CD14-positive monocyte (primary cell): ENCODE measurements at places on chromosomes 3 and 15.

DNA sequence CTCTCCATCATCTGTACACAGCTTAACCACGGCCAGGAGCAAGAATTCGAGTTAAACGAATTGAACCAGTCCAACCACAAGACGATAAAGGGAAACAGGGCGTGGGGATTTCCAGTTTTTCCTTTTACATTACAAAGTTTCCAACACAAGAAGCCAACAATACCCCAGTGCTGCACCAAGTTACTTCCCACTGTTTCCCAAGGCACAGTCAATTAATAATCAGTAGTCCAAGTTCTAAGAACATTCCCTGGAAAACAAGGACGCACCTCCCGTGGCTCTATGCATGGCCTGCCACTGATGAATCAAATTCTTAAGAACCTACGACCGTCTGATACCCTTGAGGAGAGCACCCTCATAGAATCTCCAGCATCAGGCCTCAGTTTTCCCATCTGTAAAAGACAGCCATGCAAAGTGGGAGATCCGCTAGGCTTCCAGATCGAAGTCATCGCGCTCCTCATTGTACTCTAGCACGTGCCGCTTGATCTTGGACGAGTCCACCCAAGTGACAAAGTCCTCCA, 774 bp downstream of the IMP3 start:
- peak; percentile 44 for DNase-seq

DNA sequence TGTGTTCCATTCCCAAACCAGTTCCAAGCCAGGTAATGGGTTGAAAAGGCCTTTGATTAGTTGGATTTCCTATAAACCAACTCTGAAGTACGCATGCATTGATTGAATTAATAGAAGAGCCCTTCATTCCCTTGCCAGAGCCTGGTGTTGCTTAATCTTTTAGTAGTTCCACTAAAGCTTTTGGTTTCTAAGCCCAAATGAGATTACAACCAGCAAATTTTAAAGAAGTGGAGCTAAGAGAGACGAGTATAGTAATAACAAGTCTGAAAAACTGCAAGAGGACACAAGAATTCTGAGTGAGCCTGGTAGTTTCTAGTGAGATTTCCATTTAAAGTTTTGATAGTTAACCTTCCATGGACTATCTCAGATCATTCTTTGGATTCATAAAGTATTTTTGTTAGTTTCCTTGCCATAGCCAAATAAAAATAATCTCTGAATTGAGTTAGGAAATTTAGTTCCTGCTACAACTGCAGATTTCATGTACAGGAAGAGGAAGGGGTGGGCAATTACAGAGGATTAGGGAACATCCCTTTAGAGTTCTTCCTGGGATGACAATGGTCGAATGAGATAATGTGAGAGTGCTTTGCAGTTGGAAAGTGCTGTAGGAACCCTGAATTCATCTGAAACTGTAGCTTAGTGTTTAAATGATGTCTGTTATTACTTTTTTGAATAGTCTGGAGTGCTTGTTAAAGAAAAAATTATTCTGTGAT, 136.8 kb downstream of the FNDC3B start:
- DNase-seq: peak; percentile 52

- DNase-seq: peak; percentile 21
These were observed 79.6 kb downstream of the NFKBIZ start for GRCh38 chr3:101928890-101929289.

DNA sequence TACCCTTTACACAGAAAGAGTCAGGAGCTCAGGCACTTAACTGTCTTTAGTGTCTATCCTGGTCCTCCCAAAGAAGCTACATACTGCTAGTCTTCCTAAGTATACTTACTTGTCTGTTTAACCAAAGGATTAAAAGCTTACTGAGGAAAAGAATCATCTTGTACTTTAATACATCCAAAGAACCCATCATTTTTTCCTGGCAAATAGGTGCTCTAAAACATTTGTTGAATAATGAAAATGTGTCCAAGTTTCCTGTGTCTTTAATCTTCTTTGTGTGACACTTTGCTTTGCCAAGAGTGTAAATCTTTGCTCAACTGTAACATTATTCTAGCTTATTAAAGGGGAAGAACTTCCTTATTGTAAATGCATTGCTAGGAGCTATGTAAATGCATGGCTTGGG, 519.2 kb downstream of the OTOL1 start:
- DNase-seq: no peak

DNA sequence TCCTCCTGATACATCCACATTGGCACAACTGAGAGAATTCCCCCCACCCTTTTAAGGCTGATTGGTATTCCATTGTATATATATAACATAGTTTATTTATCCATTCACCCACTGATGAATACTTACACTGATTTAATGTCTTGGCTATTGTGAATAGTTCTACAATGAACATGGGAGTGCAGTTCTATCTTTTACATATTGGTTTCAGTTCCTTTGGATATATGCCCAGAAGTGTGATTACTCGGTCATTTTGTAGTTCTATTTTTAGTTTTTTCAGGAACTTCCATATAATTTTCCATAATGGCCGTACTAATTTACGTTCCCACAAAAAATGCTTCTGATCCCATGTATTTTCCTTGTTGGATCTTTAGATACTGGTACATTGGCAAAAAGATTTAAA, 135.3 kb downstream of the FMN1 start:
- DNase-seq: no peak

GRCh38 chr3:97911459-97911858, 60.8 kb downstream of the RIOX2 start:
- no peak for DNase-seq

DNA sequence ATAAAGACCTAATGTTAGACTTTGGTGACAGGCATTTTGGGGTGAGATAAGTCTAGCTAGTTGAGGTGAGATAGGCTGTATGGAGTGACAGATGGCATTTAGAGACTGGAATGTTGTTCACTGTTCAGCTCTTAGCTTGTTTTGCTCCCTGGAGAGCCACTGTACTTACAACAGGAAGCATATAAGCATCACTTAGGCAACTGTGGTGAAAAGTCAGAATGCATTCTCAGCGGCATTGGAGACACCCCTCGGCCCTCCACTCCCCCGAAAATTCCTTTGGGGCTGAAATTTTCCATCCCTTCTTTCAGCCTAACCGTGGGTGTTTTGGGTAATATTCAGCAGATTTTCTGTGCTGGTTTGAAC, 73.4 kb downstream of the SLCO3A1 start:
- no peak for DNase-seq

DNA sequence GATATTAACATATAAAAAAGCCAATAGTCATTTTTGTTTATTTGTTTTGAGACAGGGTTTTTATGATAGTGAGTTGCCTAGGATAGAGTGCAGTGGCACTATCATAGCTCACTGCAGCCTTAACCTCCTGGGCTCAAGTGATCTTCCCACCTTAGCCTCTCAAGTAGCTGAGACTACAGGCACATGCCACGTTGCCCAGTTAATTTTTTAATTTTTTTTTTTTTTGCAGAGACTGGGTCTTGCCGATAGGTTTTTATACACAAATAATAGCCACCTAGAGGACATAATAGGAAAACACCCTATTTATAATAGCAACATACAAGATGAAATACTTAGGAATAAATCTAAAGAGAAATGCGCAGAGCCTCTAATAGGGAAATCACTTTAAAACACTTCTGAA, 13.3 kb downstream of the EIF3J start:
- peak; percentile 11 for DNase-seq

- DNase-seq: no peak
These were observed 117.0 kb downstream of the P3H2 start for GRCh38 chr3:190003681-190004123.

DNA sequence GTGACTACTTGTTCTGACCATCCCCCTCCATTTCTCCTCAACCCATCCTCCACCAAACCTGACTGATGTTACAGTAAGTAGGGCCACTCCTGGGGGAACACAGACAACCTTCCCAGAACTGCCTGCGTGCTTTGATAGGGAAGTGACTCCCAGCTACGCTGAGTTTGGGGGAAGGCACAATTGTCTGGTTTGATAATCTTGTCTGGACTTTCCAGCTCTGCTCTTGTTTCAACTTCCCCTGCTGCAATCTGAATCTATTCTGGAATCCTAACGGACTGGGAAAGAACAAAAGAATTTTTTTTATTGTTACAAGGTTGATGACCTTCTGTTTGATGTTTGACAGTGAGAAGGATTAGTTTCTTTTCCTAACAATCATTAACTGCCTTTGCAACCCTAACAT, 895.6 kb downstream of the ROBO1 start:
- DNase-seq: no peak

DNA sequence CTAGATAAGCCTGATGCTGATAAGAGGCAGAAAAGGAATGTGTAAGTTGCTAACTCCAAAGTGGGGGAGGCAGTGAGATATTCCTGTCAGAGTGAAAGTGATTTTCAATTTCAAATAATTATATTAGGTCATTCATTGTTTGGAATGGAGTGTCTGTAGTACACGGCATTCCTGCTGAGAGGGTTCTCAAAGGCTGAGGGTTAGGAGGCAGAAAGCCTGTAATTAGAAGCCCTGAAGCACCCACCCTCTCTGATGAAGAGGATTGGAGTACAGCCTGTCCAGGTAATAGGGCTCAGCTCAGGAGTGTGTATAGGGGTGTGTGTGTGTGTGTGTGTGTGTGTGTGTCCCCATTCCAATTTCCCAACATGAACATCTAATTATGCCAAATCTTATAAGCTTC, 486.8 kb downstream of the MAGI1 start:
- DNase-seq: no peak
